ENCODE measurements at places on chromosomes 7 and 10.

DNA sequence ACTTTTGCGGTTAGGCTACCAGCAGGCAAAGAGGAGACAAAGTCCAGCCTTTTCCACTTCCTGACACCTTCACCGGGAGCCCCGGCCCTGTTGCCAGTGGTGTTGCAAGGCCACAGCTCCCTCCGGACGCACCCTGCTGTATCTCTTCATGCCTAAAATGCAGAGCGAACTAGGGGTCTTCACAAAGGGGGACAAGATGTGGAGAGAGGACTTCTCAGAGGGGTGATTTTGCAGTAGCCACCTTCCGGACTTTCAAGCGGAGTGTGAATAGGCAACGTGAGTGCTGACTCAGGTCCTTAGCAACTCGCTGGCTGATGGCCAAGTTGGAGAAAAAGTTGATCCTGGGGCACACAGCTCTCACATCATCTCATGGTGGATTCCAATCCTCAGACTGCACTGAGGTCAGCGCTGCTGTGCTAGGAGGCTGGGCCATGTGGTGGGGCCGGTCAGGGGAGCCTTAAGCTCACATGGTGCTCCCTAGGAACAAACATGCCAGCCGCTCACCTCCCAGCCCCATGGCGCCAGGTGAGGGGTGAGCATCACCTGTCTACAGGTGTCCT is 166.3 kb downstream of the LCOR start:
- no peak for DNase-seq

DNA sequence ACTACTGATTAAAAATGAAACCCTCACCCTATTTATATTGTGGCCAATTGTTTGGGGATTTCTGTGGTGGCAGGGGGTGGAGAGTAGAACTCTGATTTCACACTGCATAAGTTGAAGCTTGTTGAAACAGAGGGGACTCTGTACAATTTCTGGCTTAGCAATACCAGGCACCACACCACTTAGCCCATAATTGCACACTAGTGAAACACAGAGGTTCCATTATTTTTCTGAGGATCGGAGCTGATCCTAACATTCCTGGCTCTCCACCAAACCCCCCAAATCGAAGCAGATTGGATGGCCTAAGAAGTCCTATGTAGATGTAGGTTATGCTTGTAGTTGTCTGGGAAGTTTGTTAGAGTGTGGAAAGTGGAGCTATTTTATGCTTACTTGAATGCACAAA is 47.0 kb downstream of the PTN start:
- no peak for DNase-seq

GRCh38 chr7:26910221-26910620 is 45.8 kb upstream of the SKAP2 start:
- DNase-seq = peak; percentile 66

DNA sequence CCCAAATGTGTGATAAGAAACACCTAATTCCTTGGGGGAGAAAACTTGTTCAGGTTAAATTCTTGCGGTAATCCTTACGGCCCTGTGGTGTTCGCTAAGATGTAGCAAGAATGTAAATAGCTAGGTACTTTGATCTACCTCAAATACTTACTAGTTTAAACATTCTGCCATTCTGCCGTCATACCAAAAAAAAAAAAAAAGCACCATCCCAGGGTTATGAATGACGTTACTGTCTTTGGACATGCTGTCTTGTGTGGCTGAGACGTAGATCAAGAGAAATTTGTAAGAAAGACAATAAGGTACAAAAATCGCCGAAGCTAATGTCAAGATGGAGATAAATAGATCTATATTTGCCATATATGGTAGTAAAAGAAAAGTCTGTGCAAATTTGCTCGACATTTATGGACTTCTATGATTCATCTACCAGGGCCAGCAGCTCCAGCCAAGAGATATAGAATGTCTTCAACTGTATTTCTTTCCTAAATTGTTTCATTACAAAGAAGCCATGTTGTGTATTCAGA is 195.6 kb downstream of the CUX1 start:
- DNase-seq = peak; percentile 72

GRCh38 chr10:89029181-89029580 is 38.6 kb downstream of the FAS start:
- DNase-seq = no peak
